Glomerular endothelial cell (primary cell): ENCODE measurements at places on chromosomes 7 and 10.

- no peak for DNase-seq
These were observed 19.3 kb downstream of the PPP2R2D start for GRCh38 chr10:131920151-131920550.

GRCh38 chr10:100912013-100912604 lies 654 bp upstream of the SLF2 start:
- DNase-seq: no peak

DNA sequence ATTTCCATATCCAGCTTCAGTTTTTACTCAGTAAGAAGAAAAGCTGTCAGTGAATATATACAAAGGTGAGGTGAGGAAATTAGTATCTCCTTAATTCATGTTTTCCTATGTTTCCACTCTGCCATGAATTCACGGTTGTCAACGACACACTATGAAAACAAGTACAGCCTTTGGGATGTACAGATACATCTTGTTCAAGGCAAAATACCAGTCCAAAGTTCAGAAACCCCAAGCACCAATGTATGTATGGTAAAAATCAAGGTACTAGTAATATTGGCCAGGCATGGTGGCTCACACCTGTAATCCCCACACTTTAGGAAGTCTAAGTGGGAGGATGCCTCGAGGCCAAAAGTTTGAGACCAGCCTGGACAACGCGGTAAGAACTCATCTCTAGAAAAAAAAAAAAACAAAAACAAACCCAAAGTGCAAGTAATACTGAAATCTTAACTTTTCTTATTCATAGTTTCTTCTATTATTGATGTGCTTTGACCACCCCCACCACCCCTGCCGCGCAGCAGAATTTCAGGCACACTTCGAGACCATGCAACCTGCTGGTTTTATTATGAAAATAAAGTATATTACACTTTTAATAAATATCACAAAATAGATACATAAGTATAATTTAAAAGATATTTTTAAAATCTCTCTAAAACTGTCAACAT lies 3.5 kb downstream of the ESYT2 start:
- no peak for DNase-seq

DNA sequence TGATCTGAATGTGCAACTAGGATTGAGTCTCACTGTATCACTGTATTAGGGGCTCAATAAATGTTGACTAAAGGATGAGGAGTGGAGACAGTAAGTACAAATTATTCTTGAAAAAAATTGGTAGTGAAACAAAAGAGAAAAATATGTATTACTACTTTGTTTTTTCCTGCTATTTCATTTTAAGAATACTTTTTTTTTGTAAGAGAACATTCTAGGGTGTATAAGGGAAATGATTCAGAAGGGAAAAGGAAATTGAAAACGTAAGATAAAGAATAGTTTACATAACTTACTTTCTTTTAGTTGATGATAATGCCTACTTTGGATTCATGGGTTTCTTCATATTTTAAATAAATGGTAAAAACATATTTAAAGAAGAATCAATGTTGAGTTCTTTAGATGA lies 9.6 kb downstream of the CAPZA2 start:
- DNase-seq: no peak

- DNase-seq: no peak
These were observed 143.1 kb downstream of the ETV1 start for GRCh38 chr7:13846386-13846785.

DNA sequence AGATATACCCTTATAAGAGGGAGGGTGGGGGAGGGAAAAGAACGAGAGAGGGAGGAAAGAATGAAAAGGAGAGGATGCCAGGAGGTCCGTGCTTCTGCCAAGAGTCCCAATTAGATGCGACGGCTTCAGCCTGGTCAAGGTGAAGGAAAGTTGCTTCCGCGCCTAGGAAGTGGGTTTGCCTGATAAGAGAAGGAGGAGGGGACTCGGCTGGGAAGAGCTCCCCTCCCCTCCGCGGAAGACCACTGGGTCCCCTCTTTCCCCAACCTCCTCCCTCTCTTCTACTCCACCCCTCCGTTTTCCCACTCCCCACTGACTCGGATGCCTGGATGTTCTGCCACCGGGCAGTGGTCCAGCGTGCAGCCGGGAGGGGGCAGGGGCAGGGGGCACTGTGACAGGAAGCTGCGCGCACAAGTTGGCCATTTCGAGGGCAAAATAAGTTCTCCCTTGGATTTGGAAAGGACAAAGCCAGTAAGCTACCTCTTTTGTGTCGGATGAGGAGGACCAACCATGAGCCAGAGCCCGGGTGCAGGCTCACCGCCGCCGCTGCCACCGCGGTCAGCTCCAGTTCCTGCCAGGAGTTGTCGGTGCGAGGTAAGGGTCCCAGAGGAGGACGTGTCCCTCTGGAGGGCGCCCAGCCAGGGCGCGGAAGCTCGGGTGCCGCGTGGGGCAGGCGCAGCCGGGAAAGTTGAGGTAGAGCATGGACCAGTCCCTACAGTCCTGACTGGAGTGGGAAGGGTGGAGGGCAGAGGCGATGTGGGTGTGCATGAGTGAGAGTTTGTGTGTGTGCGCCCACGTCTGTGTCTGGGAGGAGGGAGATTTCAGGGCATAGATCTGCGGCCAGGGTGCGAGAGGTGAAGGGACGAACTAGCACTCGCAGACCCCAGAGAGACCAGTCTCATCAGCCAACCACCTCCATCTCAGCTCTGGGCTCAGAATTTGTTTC lies 844 bp downstream of the GRM3 start:
- DNase-seq: no peak

DNA sequence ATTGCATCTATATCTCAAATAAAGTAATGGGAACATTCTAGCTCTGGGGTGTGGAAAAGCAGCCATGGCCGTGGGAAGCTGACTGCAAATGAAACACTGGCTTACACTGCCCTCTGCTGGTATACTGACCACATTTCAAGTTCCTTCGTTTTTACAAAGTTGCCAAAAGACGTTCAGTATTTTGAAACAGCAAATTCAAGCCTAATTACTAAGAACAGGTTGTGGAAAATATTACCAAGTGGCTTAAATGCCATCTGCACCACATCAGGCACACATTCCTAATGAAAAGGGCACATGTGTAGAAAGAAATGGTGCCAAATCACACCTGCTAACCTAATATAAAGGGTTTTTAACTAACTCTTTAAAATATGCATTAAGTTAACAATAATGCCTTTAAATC lies 83.9 kb downstream of the JAZF1 start:
- peak; percentile 37 for DNase-seq

- peak; percentile 16 for DNase-seq
These were observed 290.0 kb downstream of the RNLS start for GRCh38 chr10:88293073-88293472.

DNA sequence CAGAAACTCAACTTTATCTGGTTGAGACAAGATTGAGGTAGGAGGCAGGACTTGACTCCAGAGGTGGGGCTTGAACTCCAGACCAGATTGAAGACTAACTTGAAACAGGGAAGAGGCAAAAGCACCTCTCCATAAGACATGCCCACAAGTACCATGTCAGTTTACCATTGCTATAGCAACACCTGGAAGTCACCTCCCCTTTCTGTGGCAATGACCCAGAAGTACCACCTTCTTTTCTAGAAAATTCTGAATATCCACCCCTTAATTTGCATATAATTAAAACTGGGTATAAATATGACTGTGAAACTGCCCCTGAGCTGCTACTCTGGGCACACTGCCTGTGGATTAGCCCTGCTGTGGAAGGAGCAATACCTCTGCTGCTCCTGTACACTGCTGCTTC lies 4.9 kb upstream of the TOMM7 start:
- DNase-seq: no peak

DNA sequence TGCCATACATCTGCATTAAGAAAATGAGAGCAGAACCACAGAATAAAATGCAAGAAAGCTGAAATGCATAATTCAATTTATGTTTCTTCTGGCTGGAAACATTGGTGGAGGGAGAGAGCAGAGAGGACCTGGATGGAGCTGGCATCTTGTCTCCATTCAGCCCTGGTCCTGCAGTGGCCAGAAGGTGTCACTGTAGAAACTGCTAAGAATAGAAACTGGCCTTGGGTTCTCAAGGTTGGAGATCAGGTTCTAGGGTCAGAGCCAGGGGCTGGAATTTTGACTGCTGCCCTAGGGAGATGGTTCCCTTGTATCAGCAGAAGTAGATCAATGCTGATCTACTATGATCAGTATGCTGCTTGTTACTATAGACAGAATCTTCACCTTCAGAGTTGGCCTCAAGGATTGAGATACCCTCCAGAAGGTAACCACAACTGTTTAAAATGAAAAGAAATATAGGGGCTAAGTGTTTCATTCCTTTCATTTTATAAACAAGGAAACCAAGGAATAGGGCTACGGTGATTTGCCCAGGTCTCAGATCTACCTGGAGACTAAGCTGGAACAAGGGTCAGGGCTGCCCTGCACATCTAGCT lies 13.1 kb downstream of the TAS2R41 start:
- DNase-seq: no peak

GRCh38 chr10:129784891-129785290 lies 179.2 kb downstream of the EBF3 start:
- DNase-seq: no peak

- no peak for DNase-seq
These were observed 41.7 kb downstream of the ZWINT start for GRCh38 chr10:56319386-56319785.

DNA sequence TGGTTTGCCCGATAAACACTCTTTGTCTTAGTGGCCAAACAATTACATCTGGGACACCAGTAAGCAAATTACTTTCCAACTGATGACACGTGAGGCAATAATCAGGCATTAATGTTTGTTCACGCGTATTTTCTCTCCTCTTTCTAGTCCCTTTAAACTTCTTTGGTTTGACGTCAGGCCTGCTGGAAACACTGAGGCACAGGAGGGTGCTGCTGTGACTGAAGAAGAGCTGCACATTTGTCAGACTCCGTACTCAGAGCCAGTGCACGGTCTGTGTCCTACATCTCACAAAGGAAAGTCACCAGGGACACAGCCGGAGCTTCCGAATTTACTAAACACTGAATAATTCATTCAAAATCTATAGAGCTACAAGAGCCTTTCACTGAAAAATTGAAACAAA lies 57.6 kb upstream of the ANAPC16 start:
- no peak for DNase-seq
